NCI-H510A treated with DMSO at 0.1 percent for 48 hours (cell line): ENCODE measurements at places on chromosomes 4 and X.

- DNase-seq = no peak
Observed at GRCh38 chr4:102612210-102612609, 111.1 kb downstream of the NFKB1 start.

DNA sequence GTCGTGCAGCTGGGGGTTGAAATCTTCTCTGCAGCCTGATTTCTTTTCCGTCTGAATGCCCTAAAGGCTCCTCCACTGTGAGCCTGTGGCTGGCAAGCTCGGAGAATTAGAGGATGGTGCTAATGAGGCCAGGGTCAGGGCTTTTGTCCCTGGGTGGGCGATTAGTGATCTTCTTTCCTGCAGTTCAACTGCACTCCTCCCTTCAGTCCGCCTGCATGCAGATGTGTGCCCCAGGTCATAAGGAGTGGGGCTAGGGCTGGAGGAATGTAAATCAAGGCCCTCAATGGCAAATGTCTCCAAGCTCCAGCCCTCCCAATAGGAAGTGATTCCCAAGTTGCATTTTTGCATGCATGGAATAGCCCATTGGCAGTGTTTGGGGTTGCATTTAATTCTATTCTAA lies 405.0 kb downstream of the AFF2 start:
- DNase-seq = no peak

DNA sequence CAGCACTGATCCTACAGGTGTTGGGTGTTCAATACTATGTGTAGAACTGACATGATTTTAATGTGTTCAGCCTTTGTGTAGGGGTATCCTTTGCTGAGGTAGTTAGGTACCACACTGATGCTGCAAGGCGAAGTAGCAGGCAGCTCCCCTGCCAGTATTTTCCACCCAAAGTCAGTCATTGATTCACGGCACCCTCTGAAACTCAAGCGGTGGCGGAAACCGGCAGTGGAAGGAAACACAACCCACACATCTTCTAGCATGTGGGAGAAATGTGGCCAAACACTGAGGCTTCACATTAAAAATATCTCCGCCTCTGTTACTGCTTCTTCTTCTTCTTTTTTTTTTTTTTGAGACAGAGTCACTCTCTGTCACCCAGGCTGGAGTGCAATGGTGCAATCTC lies 126.3 kb downstream of the AASDH start:
- no peak for DNase-seq

DNA sequence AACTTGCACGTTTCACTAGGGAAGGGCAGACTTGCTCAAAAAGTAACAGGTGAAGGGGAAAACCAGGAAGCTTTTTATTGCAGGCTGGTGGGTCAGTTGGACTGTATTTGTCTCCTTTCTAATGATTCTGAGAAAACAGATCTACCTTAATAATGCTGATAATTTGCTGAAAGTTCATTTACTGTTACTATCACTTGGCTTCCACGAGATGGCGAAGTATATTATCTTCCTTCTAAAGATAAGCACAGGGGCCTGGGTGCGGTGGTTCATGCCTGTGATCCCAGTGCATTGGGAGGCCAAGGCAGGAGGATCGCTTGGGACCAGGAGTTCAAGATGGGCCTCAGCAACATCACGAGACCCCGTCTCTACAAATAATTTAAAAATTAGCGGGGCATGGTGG lies 16.4 kb downstream of the CCKAR start:
- DNase-seq = no peak

DNA sequence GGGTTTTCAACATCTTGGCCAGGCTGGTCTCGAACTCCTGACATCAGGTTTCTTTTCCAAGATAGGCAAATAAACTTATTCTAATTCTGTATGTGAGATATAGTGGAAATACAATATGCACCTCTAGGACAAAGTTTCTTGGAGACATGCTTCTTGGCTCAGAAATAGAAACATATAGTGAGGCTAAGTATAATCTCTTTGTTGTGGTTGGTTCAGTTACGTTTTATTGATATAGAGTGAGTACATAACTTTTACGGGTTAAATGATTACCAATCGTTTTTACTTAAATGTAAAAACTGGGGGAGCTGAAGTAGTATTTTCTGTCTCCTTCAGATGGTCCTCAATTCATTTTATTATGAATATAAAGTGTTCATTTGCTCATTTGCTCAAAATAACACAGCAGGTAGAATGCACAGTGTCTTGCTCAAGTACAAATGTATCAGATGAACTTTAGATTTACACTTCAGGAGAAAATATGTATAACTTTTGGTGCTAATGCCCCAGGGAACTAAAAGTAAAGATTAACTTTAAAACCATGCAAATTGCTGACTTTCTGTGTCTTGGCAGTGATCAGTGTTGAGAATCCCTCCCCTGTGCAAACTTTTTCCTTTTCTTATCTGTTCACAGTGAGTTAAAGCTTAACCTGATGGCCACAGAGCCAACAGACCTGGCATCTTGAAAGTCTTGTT lies 77.6 kb downstream of the AFF1 start:
- no peak for DNase-seq

DNA sequence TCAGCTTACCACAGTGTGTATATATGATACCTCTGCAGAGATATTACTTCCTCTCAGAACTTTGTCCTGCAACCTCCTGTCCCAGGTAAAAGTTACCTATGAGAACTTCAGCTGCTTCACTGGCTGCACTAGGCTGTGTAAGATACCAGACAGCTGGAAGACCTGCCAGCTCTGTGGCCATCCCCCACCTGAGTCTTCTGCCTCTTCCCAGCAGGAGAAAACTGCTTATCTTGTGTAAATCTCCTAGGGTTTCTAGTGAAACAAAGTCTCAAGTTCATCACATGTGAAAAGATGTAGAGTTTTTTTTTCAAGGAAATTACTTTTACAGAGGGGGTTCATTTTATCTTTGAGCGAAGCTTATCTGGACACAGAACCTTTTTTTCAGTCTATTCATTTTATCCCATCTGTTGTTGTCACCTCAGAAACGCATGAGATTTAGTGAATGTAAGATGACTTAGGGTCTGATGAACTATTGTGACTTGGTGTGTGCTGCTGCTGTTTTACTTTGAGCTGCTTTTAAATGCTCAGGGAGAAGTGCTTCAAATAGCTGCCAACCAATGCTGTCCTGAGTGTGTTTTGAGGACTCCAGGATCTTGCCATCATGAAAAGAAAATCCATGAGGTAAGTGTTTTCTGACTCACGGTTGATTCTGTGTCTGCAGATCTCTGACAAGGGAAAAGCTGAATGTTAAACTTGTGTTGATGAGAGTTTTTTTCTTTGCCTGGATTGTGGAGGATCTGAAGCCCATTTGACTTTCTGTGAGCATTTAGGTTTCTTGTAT lies 187.8 kb downstream of the FRAS1 start:
- no peak for DNase-seq

GRCh38 chr4:41442810-41443209 lies 95.1 kb upstream of the LIMCH1 start:
- DNase-seq = peak; percentile 30

- no peak for DNase-seq
Observed at GRCh38 chrX:72274526-72274925, 2.5 kb downstream of the RPS4X start.

DNA sequence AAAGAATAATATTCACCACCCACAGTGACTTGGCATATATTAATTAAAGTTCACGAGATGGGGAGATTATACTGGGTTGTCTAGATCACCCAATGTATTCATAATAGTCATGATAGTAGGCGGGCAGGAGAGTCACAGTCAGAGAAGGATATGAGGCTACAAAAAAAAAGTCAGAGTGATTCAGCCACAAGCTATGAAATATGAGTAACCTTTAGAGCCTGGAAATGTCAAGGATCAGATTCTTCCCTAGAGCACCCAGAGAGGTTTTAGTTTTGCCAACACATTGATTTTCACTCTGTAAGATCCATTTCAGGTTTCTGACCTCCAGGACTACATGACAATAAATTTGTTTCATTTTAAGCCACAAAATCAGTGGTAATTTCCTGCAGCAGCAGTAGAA lies 501.9 kb downstream of the GABRG1 start:
- no peak for DNase-seq

DNA sequence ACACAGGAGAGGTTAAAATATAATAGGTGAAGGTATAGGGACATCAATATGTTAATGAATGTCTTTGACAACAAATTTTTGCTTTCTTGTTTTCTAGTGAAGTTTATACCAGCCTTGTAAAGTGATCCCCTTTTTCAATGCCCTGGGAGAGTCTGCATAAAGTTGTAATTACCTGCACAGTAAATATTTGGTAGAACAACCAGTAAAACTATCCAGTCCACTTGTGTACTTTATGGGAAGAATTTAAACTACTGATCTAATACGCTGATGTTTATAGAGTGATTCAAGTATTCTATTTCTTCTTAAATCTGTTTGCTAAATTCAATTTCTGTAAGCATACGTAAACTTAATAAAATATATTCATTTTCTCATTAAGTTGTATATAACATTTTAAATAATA lies 103.3 kb downstream of the GPM6A start:
- no peak for DNase-seq

DNA sequence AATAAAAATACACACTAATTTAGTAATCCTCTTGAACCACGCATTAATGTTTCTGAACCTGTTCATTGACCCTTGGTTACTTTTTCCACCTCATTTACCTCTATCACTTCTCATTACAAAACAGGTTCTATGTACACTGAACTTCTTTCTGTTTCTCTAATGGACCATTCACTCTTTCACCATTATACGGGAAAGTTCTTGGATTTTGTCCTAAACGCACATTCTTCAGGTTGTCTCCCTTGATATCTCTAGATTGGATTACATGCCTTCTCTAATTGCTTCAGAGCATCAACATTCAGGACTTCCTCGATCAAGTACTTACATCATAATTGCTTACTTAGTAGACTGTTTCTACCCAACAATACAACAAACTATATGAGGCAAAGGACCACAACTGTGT lies 359.4 kb upstream of the FSTL5 start:
- DNase-seq = no peak

- DNase-seq = no peak
Observed at GRCh38 chrX:140918398-140919038, 83.9 kb upstream of the SPANXB1 start.

DNA sequence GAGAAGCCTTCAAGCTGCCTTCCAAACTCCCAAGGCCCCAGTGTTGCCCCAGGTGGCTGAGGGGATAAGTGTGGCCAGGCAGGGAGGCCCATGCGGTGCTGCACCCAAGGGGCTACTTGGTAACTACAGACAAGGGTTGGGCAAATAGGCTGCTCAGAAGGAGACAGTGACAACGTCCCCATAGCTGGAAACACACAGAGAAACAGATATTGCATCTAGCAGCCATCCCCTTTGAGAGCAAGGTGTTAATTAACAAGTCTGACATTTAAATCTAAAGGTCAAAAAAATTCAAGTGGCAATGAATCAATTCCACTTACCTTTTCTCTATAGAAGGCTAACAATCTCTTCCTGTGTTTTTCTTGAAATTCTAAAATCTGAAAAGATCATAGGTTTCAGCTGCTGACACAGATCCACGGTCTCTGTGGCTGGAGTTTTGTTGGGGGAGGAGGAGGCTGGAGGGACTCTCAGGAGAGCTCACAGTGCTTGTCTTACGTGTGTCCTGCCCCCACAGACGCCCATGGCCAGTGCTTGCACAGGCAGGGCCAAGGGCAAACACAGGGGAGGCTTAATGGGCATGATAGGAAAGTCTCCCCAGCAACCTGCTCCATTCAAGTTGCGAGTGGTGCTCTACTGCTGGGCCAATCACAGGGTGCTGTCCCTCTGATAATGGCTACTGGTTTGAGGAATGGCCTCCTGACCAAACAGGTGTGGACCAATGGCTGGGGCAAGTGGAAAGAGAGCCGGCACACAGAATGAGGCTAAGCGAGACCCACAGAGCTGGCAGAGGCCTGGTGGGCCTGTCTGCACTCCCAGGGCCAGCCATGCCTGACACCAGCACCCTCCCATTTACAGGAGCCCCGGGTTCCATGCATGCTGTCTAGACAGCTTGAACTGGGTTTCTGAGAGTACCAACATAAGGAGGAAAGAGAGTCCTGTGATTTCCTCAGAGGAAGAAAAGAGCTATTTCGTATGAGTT lies 22.6 kb downstream of the RNF212 start:
- no peak for DNase-seq

GRCh38 chrX:102832661-102833060 lies 104.4 kb upstream of the RAB40AL start:
- peak; percentile 12 for DNase-seq

DNA sequence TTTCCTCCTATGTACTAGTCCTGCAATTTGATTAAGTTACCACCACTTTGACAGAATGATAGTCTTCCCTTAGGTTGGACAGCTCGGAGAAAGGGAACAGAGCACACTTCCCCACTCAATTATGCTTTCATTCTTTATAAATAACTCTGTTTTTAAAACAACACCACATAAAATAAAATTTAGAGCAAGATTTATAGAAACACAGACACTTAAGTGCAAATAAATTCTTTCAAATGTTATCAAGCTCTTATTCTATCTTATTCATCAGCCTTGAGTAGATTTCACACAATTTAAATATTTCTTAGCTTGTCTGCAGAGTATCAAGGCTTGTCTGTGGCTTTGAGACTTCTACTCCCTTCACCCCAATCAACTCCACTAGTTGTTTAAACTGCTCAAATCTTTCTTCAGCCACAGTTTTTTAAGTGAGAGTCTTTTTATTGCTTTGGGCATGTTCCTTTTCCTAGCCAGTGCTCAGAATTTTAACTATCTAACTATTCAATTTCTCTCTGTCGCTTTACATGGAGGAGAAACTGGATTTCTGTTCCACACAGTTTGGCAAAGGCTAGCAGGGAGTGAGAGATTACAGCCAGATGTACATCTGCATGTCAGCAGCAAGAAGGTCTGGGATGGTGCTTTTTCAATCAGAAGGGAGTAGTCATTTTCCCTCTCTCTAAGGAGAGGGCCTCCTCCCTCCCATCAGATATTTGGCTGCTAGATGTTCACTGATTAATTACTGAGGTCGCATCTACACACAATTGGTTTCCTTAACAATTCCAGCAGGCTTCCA lies 53.1 kb upstream of the PLAC1 start:
- no peak for DNase-seq

DNA sequence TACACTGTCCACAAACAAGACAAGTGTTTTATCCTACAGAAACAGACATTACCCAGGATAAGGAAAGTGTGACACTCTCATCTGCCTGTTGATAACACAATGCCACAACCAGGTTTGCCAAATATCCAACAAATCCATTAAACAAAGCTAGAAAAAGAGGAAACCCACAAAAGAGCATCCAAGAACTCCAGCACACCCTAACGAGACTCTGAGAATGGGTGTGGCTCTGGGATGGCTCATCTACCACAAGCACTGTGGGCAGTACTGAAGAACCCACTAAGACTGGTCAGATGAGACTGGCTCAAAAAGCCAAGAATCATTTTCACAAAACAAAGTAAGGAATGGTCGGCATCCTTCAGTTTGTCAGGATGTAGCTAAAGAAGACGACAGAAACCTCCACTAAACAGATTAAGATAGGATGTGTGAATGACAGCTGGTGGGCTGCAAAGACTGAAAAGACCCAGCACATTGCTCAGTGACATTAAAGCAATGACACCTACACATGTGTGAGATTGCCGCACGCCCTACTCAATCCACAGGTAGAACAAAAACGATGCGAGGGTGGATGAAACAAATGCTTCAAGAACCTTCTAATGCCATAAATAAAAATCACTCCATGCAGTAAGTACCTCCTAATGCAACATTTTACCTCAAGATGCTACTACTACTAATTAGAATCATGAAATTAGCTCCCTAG lies 14.7 kb downstream of the ATP8A1 start:
- no peak for DNase-seq
